ENCODE measurements at places on chromosomes 6 and 20.

DNA sequence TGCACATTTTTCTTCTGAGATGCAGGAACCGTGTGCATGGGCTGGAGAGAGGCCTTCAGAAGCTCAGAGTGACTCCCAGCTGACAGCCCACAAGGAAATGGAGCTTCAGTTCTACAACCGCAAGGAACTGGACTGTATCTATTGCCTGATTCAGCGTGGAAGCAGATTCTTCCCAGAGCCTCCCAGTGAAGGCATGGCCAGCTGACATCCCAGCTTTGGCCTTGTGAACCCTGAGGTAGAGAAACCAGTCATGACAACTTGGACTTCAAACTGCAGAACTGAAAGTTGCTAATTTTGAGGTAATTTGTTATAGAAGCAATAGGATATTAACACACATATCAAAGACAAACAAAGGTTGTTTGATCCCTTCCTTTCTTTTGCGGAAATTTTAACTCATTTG is 94.3 kb upstream of the NOX3 start:
- no peak for DNase-seq

DNA sequence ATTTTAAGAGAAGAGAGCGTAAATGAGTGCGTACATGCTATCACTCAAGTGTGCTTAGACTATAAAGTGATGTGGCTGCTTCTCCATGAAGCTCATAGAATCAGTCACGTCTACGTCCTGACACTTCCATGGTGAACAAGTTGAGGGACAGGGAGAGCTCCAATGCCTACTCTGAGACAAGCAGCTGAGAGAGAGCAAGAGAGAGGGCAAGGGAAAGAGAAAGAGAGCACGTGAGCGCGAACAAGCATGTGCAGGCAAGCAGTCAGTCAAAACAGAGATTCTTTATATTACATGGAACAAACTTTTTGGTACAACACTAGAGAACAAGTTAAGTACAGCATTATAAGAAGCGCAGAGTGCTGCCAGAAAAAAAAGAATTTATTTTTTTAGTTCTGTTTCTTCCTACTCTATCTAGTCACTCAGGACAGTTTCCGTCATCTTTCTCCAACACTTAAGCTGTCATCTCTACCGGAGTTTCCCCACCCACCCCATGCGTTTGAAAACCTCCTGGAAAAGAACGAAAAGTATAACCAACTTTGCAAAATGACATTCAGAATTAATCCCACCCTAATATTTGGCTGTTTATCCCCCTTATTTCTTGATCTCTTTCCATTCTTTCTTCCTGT is 61.8 kb downstream of the EPB41L2 start:
- no peak for DNase-seq

GRCh38 chr6:160068346-160068745 is 53.3 kb upstream of the SLC22A1 start:
- no peak for DNase-seq

- no peak for DNase-seq
Measured at GRCh38 chr6:76742919-76743318, 670.5 kb upstream of the IMPG1 start.

GRCh38 chr6:112233847-112234246 is 20.5 kb downstream of the LAMA4 start:
- no peak for DNase-seq

DNA sequence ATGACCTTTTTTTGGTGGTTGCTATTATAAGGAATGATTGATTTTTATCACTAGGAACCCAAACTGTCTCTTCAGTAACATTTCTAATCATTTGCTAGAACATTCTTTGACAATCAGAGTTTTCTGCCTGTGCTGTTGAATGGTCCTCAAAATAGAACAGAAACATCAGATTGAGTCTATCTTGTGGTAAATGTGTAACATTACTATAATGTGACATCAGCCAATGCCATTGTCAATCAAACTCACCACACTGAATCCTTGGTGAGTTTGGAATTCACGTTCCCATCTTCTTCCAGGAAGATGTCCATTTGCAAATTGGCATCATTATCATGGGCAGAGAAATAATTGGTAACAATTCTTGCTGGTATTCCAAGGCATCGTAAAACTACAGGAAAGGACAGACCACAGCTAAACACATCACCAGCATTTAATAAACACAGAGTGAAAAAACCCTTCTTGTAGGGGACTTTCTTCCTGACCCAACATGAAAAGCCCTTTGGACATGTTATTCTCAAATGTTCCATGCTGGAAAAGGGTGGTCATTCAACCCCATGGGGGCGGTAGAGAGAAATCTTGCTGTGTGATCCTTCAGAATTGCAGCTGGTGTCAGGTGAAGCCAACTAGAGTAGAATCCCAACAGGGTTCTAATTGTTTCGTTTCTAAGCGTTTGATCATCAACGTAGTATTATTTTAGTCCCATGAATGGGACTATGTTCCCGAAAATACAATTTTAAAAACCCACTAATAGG is 98.5 kb downstream of the F13A1 start:
- DNase-seq, result no peak

DNA sequence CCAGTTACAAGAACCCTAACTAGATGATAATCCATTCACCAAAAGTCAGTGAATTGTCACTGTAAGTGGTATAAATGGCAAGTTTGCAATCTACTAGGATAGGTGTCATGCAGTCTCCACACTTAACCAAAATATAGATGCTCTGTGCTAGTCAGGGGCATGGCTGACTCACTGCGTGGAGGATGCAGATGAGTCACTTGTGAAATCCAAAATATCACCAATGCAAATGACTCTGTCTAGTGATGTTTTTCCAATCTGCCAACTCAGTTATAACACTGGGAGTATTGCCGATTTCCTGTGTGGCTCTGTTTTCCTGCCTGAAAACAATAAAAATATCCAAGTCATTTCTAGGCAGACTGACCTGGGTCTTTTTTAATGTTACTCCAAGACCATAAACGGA is 47.8 kb upstream of the NRSN1 start:
- DNase-seq, result no peak

DNA sequence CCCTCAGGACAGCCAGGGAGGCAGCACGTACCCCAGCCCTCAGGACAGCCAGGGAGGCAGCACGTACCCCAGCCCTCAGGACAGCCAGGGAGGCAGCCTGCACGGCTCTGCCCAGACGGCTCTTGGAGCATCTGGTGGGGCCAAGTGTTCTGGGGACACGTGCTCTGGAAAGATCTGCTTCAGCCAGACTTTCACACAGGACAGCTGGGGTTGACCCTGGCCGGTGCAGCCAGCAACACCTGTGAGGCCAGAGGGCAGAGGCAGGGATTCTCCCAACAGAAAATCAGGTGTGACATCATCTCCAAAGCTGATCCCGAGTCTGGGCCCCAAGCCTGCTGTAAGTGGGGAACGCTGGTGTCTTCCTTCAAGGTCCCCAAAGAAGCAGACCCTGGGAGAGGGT is 55.5 kb upstream of the SLCO4A1 start:
- DNase-seq, result no peak

- DNase-seq, result no peak
Measured at GRCh38 chr6:167487749-167488664, 163.1 kb downstream of the TTLL2 start.

- DNase-seq, result no peak
Measured at GRCh38 chr6:50128420-50129005, 78.8 kb upstream of the DEFB112 start.

DNA sequence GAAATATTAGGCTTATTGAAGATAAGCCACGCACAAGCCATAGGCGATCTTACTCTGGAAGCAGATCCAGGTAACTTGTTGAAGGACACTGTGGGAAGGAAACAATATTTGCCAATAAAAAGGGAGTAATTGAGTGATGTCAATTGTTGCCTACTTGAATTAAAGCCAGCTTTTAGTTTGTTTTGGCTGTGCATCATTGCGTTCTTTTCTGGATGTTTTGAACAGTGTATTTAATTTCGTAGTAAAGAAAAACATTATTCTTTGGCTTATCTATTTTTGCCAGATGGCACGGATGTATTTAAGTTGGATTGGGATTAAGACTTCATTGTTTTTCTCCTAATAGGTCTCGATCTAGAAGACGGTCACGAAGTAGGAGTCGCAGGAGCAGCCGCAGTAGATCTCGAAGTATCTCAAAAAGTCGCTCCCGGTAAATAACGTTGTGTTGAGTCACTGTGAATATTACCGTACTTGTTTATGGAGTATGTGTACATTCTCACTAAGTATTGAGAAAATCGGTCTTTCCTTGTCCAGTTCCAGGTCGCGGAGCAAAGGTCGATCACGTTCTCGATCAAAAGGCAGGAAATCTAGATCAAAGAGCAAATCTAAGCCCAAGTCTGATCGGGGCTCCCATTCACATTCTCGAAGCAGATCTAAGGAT is 2.6 kb downstream of the SRSF6 start:
- no peak for DNase-seq

- peak; percentile 10 for DNase-seq
Measured at GRCh38 chr6:87944541-87944954, 103.1 kb upstream of the SPACA1 start.

DNA sequence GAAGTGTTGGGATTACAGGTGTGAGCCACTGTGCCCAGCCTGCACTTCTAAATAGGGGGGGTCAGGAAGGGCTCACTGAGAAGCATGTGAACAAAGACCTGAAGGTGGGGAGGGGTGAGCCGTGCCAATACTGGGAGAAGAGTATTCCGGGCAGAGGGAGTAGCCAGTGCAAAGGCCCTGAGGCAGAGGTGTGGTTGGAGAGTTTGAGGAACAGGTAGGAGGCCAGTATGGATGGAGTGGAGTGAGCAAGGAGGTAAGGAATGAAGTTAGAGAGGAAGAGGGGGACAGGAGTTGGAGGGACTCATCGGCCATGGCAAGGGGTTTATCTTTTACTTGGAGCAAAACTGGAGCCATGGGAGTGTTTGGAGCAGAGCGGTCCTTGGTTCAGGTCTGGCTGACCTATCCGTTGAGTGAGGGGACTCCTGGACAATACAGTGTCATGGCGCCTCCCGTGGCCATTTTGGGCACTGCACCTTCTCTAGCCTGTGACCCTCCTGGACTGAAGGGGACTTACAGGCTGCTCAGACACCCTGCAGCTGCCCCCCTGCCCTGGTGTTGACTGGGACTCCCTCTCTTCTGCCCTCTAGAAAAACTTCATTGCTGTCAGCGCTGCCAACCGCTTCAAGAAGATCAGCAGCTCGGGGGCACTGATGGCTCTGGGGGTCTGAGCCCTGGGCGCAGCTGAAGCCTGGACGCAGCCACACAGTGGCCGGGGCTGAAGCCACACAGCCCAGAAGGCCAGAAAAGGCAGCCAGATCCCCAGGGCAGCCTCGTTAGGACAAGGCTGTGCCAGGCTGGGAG is 12.1 kb downstream of the FOXS1 start:
- DNase-seq, result no peak

GRCh38 chr6:41469156-41470028 is 76.8 kb upstream of the FOXP4 start:
- no peak for DNase-seq

GRCh38 chr6:17469006-17469832 is 75.8 kb downstream of the CAP2 start:
- DNase-seq, result no peak

- DNase-seq, result no peak
Measured at GRCh38 chr6:5766260-5766659, 240.5 kb downstream of the NRN1 start.

GRCh38 chr6:139131736-139132280 is 3.1 kb upstream of the HECA start:
- no peak for DNase-seq

DNA sequence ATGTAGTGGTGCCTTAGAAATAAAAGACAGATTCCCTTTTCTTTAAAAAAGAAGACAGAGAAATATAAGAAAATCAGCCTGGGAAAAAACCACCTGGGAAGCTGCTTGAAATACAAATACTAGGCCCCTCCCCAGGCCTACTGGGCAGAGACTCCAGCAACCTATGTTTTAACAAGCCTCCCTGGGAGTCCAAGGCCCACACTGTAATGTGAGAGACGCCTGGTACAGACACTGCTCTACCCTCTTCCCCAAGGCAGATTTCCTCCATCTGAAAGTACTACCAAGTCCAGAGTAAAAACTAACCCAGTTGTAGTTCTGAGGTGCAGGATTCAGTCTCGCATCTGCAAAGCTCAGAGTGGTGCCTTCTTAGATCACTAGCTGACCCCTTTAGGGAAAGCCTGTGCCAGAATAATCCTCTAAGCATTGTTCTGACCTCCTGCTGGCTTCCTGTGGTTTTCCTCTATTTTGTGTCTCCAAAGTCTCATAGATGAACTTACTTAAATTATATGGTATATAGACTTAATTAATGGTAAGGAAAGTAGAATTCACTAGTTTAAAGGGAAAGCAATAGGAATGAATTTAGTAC is 270.2 kb upstream of the SLC35B3 start:
- DNase-seq, result no peak

- no peak for DNase-seq
Measured at GRCh38 chr6:99189823-99190721, 159.4 kb downstream of the FAXC start.

DNA sequence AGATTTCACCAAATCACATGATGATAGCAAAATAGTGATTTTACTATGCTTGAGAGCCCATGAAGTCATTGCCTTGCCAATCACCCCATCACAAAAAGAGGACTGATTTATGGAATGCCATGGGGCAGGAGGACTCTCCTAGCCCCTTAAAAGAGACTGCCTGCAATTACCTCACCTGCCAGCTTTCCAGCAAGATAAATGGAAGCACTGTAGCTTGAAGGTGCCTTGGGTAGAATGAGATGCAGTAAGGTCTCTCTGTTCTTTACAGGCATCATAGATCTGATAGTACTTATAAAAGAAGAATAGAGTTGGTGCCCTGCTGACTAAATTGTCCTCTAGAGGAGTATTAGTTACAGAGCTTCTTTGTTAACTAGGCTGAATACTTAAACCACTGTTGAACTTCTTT is 242.3 kb downstream of the TMEM242 start:
- no peak for DNase-seq

DNA sequence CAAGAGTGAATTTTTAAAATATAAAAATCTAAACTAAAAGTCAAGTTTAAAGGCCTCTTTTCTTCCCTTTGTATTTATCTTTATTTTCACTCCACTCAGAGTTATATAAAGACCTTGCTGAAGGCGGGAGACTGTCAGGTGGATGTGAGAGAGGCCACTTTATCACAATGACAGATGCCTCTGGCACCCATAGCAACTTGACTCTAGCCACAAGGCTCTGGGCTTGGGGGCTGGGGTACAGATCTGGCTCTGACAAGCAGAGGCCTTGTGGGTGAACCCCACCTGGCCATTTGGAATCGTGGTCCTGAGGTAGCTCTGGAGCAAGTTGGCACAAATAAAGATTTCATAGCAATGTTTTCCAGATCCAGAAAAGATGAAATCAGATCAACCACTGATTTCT is 417.2 kb downstream of the RFPL4B start:
- no peak for DNase-seq

- no peak for DNase-seq
Measured at GRCh38 chr6:13184547-13184946, 143.8 kb downstream of the TBC1D7 start.

DNA sequence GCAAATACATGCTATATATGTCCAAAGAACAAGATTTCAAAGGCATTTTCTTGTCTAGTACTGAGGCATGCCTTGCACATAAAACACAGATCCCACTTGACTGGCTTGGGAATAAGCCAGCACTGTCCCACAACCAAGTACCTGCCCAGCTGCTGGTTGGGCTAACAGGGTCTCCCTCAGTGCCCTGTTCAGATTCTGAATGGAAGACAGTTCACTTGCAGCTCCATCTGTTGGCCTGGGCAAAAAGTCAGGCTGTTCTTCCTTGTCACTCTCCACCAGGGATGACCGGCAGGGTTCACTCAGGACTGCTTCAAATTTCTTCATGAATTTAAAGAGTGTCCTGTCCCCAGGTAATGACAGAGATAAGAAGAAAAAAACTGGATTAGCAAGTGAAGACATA is 44.4 kb upstream of the LYRM2 start:
- DNase-seq, result no peak

GRCh38 chr20:51648571-51648947 is 106.0 kb upstream of the NFATC2 start:
- no peak for DNase-seq
